Ureter (tissue), 1 donor: ENCODE measurements at places on chromosomes 12 and 14. TPM values are rescaled to one million over a fixed set of nuclear protein-coding genes. Genes with fewer than 3 reads are reported as not detected.
A peak's percentile ranks its signal among the peaks of the same experiment; 100 is the strongest.

- DNase-seq = peak; percentile 62
Measured at GRCh38 chr12:57521525-57522010, 1.1 kb upstream of the MBD6 start.

DNA sequence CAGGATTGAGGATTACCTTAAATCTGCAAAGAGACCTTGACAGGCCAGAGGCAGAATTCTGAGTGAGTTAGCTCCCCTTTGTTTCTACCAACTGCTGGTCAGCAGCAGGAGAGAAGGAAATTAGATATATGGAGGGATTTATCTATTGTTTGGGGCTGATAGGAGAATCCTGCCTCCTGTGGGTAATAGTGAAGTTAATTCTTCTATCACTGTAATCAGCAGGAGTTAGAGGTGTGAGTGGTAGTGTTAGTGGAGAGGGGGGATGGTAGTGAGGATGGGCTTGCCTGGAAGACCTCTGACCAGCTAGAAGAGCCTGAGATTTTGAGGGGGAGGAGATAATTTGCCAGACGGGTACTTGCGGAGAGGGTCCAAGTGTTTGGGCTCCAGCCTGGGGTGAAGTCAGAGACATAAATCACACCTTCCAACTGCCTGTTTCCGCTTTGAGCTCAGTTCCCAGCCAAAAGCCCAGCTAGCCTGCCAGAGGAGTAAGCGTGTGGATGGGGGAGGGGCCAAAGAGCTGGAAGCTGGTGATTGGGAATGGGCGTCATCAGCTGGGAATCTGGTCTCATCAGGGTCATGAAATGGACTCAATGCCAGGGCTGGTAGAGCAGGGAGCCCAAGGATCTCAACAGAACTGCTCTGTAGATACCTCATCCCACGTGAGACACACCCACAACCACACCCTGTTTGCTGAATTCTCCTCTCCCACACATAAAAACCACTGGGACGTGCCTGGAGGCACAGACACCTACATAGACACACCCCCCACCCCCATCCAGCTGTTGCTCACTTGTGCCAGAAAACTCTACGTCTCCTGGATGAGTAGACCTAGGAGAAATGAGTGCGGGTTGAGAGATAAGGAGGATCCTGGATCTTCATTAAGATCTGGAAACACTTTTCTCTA, 13.1 kb upstream of the ITGA5 start:
- peak; percentile 74 for DNase-seq

Gene CD69
- 10.7 TPM for total RNA-seq

GRCh38 chr14:55899531-55899930, 218.7 kb upstream of the PELI2 start:
- DNase-seq = no peak

DNA sequence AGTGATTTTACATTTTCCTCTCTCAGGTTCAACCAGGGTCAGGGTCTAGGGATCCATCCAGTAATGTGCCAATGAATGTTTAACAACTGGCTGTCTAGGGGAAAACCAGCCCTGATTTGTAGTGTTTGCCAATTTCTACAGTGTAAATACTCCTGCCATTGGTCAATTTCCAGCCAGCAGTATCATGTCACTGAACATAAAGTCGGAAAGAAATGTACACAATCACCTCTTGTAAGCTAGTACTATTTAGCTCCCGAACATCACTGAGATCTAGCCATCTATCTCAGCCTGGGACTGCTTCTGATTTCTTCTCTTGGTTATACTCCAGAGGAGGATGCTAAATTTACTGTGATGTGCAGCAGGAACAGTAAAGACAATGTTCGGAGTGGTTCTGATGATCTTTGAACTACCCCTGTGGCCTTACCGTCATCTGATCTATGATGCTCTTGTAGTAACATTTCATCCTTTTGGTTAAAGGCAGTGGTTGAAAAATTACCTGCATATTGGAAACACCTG, 36.7 kb upstream of the EGLN3 start:
- no peak for DNase-seq

DNA sequence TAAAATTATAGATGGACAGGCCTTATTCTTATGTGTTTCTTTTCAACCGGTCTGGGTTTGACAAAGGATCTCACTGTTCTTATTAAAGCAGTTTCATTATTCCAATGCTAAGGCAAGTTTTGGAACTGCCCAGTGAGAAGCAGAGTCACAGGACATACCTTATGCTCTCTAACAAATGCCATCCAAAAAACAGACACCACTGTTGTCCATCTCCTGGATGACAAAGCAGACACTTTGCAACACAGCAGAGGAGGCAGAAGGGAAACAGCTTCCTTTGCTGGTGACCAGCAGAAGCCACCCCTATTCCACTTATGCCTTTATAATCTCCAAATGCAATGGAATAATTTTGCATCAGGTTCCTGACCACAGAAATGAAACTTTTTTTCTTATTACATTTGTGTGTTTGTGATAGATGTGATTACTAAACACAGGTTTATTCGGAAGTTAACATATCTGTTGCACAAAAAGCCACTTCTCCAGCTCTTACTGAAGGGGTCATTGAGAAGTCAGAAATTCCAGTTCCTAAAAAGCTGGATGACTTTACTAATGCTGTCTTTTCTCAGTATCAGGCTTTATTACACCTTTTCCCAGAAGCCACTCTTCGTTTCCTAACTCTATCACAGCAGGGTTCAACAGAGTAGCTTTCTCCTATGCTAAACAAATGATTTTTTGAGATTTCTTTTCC, 115.6 kb downstream of the BTG1 start:
- DNase-seq = no peak

- DNase-seq = no peak
Measured at GRCh38 chr12:88237954-88238353, 95.8 kb downstream of the TMTC3 start.

- no peak for DNase-seq
Measured at GRCh38 chr12:121568971-121569751, 11.7 kb downstream of the KDM2B start.

DNA sequence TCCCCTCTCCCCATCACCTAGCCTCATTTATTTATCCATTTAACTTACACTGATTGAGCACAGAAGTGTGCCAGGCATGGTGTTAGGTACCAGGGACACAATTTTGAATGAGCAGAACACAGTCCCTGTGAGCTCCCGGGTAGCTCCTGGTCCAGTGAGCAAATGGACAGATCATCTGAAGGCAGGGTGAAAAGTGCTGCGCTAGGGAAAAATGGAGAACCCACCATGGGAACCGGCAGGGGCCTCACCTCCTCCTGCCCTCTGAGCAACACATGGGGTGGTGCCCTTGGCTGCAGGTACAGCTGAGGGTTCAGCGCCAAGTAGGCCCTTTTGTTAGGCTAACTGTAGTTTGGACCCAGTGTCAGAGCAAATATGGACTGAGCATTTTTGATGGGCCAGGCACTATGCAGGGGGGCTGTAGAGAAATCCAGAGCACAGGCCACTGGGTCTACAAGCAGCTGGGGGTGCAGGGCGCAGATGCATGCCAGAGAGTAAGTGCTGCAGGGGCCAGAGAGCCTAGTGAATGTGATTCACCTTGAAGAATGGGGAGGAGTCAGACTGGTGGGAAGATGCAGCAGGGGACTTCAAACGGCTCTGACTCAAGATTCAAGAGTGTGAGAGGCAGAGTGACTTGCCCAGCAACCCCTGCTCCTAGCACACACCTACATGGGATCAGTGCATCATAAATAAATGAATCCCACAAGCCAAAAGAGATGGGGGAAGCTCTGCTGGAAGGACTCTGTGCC, 28.2 kb downstream of the LTBP2 start:
- DNase-seq = no peak

GRCh38 chr12:12954356-12954755, 2.4 kb upstream of the GPRC5D start:
- DNase-seq = no peak

Gene ADAM21
- total RNA-seq = not detected

GRCh38 chr12:72465155-72465554, 193.0 kb downstream of the TRHDE start:
- no peak for DNase-seq

DNA sequence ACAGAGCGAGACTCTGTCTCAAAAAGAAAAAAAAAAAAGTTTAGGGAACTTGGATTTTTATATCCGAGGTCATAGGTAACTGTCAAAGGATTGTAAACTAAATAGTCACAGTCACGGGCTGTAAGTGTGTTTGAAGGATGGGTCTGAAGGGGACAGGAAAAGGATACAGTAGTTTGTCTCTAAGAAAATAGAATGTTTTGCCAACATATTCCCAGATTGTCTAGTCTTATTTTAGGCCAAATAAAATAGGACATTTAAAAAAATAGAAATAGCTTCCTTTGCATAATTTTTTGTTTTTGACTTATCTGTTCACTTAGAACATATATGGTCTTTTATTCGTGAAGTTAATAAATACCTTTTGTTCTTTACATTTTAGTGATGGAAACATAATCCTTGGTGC, 24.2 kb upstream of the REP15 start:
- DNase-seq = no peak
